ENCODE measurements at places on chromosomes 1 and 21.
A peak's percentile ranks its signal among the peaks of the same experiment; 100 is the strongest.

DNA sequence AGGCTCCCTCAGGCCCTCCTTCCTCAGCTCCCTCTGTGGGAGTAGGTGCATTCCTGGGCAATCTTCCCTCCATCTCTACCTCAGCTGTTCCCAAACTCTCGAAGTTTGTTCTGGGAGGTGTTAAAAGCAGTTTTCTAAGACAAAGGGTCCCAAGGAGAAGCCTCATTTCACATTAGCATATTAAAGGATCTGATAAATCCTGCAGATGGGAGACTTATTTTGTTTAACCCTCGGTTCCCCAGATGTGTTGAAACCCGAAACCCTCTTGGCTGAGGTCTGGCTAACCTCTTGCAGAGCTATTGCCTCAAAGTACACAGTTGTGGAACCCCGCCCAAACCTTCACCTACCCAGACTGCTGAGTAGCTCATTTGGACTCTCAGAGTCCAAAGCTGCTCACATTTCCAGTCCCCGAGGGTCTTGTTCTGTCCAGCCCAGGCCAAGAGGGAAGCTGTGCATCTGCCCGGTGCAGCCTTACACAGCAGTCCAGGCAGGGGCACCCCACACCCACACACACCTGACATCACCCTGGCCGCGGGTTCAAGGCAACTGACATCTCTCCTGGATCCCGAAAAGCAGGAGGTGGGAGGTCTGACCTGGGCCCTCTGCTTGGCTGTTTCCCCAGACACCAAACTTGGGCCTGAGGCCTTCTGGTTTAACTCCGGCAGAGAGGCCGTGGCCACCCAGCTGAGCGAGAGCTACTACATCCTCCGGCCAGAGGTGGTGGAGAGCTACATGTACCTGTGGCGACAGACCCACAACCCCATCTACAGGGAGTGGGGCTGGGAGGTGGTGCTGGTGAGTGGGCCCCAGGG lies 19.5 kb upstream of the SELENON start:
- DNase-seq = peak; percentile 43

DNA sequence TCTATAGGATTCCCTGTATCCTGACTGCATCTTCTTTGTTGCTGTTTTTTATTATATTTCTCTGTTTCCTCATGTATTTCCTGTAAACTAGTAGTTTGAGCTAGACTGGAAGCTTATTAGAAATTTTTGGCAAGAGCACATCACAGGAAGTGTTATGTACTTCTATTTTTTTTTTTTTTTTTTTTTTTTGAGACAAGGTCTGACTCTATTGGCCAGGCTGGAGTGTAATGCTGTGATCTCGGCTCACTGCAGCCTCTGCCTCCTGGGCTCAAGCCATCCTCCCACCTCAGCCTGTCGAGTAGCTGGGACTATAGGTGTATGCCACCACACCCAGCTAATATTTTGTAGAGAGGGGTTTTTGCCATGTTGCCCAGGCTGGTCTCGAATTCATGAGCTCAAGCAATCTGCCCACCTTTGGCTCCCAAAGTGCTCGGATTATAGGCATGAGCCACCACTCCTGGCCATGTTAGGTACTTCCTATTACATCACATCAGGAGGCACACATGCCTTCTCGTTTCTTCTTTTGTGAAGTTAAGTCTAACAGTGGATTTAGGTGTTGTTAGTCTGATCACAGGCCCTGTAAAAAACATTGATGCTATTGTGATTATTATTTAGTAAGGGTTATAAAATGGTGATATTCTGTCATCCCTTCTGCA lies 12.5 kb downstream of the C1orf21 start:
- no peak for DNase-seq

DNA sequence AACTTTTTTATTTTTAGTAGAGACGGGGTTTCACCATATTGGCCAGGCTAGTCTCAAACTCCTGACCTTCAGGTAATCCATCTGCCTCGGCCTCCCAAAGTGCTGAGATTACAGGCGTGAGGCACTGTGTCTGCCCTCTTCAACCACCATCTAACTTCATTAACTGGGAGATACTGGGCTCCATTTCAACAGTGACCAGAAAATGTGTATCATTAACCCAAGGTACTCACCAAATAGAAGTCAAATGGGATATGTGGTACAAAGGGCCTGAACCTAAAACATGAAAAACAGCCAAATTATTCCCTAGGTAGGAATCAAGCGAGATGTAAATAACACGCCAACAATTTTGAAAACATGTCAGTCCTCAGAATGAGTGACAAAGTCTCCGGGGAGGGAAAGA lies 1.2 kb downstream of the ILF2 start:
- no peak for DNase-seq

DNA sequence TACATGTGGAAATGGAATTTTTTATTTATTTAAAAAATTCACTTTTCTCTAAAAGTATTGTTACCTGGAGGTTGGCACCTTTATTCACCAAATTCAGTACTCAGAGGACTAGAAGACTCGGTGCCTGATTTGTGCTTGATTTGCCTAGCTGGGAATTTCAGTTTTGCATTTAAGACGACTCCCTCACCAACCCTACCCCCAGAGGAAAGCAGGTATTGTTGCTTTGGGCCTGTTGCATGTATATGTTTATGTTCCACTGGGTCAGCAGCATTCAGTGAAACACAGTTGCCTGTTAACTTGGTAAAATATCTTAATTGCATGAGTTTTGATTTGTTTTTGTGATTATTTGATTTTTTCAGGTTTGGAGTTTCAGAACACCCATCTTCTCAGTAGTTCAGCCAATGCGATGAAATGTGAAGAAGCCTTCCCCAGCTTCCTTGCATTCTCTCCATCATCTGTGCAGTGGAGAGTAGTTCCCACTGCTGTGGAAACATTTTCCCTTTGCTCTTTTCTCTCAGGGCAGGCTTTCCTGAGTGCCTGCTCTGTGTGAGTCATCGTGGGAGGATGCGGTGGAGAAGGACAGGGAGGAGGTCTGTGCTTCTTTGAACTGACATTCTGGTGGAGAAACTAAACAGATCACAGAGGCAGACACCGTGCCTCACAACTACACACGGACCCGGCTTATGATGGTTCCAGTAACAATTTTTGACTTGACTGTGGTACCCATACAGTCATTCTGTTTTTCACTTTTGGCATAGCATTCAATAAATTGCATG lies 6.4 kb downstream of the ADARB1 start:
- no peak for DNase-seq

GRCh38 chr1:18957532-18958300 lies 1.2 kb upstream of the IFFO2 start:
- DNase-seq = no peak

GRCh38 chr1:239899747-239900146 lies 191.9 kb upstream of the FMN2 start:
- DNase-seq = no peak

- DNase-seq = no peak
These were observed 35.4 kb downstream of the DISP3 start for GRCh38 chr1:11514366-11514765.

DNA sequence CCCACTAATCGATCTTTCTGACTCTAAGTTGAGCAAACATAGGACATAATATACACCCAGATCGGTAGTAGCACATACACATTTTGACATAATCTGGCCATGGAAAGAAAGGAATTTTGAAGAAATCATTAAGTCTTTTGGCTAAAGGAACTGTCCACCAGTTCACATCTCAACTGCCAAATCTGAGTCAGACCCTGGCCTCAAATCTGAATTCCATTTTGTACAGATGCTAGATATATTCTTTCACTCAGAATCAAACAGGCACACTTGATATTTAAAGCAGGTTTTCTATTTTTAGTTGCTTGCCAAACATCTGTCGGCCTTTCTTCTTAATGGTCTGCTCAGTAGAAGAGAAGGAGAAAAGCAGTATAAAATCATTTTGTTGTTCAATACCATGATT lies 281.8 kb downstream of the BARHL2 start:
- no peak for DNase-seq

DNA sequence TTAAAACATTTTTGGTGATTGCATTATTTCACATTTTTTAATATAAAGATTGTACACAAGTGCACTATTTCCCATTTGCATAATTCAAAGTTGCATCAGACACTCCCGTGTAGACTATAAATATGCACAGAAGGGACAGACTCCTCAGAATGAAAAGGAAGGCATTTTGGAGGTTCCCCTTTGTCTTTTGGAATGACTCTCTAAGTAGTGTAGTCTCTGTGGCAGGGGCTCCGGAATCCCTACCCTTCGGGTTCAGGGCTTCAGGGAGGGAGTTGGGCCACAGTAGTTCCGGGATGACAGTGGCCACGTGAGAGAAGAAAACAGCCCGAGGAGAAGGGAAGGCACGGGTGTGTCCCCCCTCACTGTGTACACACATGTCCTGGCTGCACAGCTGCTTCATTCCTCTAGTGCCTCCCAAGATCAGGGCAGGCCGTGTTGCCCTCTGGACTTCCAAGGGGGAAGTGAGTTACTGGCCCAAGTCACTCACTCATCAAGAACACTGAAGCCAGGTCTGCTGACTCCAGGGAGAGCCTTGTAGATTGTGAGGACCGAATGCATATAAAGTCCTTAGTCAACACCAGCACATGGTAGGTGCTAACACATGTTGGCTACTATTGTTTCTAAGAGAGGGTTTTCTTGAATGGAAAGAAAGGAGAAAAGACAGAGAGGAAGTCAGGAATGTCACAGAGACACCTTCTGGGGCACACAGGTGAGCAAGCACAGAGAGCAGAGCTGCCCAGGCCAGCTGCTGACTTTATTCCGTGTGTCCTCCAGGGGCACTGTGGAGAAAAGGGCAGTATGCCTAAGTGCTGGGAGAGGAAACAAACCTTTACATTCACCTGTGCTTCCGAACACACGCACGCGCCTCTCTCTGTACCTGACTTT lies 39.8 kb downstream of the LHX4 start:
- peak; percentile 8 for DNase-seq

GRCh38 chr1:196488579-196488978 lies 119.7 kb downstream of the KCNT2 start:
- no peak for DNase-seq

DNA sequence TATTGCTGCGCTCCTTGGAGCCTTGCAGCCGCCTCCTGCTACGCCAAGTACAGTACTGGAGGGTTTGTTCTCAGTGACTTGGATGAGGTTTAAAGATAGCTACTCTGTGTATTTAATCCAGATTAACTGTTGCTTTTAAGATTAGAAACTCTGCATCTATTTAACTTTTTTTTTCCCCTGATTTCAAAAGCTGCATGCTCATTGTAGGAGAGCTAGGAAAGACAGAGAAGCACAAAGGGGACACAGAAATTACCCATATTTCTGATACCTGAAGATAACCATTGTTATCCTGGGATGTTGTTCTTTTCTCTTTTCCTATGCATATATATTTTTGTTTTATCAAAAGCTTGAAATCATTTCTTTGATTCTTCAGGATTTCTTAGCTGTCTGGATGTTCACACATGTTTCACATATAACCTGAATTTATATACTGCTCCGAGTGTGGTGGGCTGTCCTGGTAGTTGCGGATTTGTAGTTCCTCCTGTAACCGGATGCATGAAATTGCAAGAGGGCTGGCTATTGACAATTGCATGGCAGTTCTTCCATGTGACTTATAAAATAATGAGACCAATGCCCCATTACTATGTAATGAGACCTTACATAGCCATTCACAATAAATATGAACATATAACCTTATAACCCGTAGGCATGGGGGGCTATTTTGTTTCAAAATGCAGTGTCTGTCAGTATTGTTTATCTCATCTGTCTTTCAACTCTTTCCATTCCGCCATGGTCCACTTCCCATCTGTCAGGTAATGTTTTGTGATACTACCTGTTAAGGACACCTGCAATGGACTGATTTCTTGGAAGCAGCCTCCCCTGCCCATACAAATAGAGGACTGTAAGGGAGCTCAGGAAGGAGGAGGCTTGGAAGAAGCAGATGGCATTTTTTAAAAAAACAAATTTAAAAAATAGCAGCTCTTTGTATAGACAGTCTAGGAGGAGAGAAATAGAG lies 1.4 kb downstream of the RAVER2 start:
- peak; percentile 18 for DNase-seq

GRCh38 chr1:161902182-161902581 lies 121.5 kb downstream of the OLFML2B start:
- DNase-seq = no peak

DNA sequence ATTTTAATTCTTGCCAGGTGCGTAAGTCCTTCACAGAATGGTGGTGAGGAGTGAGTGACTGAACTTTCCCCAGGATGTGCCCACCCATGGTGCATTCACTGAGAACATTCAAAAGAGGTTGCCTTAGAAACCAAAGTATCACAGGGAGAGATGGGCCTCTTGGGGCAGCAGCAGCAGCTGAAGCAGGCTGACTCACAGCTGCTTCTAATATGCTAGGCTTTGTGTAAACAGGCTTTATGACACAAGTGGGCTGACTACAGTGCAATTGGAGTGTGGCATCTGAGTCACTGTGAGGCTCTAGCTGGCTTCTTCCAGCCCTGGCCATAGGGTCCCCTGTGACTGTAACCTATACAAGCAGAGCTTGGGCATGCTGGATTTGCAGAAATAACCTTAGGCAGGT lies 12.6 kb downstream of the PIGP start:
- peak; percentile 79 for DNase-seq

- no peak for DNase-seq
These were observed 24.1 kb upstream of the MYCL start for GRCh38 chr1:39925721-39926342.

DNA sequence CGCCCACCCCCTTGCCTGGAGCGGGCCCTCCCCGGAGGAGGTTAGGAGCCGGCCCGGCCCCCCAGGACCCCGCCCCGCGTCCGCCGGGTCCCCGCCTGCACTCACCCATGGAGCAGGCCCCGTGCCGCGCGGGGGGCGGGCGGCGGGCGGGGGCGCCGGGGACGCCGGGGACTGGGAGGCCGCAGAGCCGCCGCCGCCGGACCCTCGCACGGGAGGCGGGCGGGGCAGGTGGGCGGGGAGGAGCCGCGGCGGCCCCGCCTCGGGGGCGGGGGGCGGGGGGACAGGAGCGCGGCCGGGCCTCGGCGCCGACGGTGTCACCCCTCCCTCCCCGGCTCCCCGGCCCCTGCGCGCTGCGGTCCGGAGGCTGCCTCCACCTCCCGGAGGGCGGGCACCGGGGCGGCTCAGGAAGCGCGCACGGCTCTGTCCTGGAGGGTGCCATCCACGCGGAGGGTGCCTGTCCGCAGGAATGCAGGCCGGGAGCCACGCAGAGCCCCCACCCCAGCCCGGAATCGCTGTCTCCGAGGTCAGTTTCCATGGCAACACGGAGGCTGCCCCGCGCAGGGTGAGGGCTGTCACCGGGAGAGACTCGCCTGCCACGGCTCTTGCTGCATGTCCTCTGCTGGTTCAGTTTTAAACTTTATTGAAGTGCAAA lies 5.9 kb upstream of the PLEKHG5 start:
- peak; percentile 54 for DNase-seq

- DNase-seq = peak; percentile 32
These were observed 253.8 kb downstream of the PCP4 start for GRCh38 chr21:40120940-40121575.

- DNase-seq = no peak
These were observed 57.4 kb downstream of the BRINP2 start for GRCh38 chr1:177227978-177228692.

DNA sequence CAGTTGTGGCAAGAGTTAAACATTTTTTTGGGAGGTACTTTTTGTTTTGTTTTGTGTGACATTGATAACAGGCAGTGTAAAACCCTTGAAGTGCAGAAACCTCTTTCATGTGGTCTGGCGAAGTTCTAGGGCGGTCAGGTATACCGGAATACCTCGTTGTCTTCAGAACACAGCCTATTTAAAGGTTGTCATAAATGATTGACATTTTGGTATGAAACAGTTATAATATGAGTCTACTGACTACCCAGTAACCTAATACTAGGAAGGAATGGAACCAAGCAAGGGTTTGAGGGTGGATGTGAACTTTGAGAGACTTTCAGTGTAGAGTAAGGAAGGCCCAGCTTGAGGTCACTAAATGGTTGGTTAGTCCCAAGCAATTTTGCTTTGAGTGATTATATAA lies 40.5 kb downstream of the PATJ start:
- no peak for DNase-seq

GRCh38 chr1:115023593-115023992 lies 6.0 kb upstream of the TSHB start:
- no peak for DNase-seq

- DNase-seq = no peak
These were observed 59.3 kb downstream of the TGFBR3 start for GRCh38 chr1:91826649-91827048.

Data from NCI-H2171 (cell line).